ENCODE measurements at places on chromosomes 4 and X.

GRCh38 chr4:78569306-78569821 lies 17.8 kb downstream of the ANXA3 start:
- no peak for DNase-seq

DNA sequence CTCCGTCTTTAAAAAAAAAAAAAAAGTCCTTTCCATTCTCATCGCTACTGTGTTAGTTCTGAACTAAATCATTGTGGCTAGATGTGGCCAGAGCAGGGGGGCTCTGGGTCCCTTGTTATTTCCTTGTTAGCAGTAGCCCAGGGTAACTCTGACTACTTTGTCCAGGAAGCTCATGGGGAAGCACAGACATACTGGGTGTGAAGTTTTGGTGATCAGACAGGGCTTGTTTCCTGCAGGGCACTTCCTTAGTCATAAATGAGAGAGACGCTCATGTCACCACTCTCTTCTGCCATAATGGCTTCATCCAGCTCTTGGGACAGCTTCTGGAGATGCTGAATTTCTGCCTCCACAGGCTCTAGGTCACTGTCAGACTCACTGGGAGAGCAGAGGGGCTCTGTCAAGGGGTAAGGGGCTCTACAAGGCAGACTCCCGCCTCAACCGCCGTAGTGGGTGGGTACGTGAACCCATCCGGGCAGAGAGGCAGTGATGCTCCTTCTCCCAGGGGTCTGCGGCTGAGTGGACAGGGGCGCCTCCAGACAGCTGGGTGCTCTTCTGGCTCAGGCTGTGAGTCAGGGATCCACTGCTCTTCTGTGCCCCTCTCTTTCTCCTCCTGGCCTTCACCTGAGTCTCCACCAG lies 12.9 kb downstream of the STIM2 start:
- DNase-seq = no peak

- no peak for DNase-seq
These were observed 1624.0 kb upstream of the IGFBP7 start for GRCh38 chr4:58734030-58734674.

DNA sequence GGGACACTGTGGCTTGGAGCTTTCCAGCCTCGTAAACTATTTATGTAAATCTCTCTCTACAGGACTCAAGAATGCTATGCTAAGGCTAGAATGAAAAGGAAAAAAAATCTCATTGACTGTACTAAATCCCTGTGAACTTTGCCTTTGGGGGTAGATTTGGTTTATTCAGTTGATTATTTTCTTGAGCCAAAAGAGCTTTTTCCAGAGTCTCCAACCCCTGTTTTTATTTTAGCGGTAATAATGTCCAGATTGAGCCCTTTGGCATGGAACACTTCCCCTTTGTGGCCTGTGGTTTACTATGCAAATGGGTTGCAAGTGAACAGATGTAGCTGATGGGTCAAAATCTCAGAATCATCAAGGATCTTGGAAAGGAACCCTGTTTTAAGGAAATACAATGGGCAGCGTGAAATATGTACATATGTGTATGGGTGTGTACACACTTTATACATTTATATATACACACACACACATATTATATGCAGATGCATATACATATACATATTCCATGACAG lies 72.9 kb downstream of the FAM9B start:
- no peak for DNase-seq

- DNase-seq = no peak
These were observed 58.8 kb upstream of the CLNK start for GRCh38 chr4:10743357-10743756.

DNA sequence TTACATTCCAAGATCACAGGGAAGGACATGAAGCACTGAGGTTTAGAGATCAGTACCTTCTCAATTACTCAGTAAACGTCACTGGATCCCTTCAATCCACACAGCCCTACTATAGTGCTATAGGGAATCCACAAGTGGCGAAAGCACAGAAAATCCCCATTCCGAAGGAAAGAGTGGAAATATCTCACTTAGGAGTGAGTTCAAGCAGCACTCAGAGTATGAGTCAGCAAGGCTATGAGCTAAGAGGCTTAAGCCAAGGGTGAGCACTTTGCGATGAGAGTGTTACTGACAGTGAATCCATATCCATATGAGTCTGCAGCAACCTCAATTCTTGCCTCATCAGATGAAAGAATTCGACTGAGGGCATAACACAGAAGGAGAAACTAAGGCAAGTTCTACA lies 165.1 kb downstream of the VSIG4 start:
- no peak for DNase-seq

DNA sequence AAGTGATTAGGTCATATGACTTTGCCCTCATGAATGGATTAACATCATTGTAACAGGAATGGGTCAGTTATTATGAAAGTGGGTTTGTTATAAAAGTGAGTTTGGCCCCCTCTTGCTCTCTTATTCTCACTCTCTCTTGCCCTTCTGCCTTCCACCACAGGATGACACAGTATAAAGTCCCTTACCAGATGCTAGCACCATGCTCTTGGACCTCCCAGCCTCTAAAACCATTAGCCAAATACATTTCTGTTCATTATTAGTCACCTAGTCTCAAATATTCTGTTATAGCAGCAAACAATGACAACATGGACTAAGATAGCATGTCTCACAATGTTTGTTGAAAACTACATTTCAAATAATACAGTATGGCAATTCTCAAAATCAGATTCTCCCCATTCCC lies 59.7 kb downstream of the RWDD4 start:
- DNase-seq = no peak

- DNase-seq = peak; percentile 71
These were observed 47.5 kb downstream of the PKD2 start for GRCh38 chr4:88054901-88055300.

- DNase-seq = no peak
These were observed 406.0 kb downstream of the INPP4B start for GRCh38 chr4:142440093-142440492.

GRCh38 chr4:153241970-153242838 lies 38.0 kb downstream of the TRIM2 start:
- DNase-seq = no peak

DNA sequence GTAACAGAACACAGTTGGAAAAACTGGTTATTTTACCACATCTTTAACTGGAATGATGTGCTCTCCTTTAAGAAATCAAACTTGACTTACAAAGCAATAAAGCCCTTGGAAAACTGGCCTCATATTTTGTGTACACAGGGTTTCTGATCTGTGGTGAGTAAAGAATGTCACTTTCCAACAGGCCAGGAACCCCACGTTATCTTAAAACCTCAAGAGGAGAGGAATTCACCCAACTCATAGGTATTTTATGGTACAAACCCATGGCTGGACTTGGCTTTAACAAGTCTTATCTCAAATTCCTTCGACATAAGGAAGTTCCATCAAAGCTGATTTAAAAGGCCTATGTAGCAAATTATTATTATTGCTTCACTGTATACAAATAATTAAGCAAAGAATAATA lies 1735.1 kb downstream of the PCDH7 start:
- DNase-seq = no peak

DNA sequence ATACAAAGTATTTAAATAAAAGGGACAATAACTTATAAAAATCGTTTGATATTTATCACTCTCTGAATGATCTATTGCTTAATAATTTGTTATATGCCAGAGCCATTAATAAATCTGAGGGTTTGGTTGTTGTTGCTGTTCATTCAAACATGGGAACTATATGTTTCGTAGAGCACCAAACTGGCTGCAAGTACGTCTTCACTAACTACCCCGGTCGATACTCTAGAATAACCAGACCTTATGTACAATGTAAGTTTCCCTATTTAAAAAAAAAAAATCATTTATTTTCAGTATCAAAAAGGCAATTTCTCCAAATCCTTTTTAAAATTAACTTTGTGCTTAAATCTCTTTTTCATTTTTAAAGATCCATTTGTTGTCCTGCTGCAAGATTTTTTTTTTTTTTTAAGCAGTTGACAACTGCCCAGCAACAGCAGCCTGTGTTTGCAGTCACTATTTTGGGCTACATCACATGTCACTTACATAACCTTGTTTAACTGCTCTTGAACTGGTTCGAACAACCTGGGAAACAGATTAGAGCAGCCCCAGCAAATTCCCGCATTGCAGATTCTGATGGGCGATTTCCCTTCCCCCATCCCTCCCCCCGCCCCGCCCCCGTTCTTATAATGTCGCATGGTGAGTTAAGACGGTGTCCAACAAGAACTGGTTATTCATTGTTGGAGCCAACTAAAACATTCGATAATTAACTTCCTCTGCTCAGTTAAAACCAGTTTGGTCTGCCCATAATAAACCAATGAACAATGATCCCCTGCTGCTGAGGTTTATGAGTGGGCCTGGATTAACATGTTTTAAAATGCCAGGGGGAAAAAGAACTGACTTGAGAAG lies 238.9 kb downstream of the NR3C2 start:
- DNase-seq = peak; percentile 72

GRCh38 chr4:40301603-40302002 lies 33.5 kb upstream of the CHRNA9 start:
- DNase-seq = no peak

- no peak for DNase-seq
These were observed 30.9 kb upstream of the S100G start for GRCh38 chrX:16619024-16619423.

DNA sequence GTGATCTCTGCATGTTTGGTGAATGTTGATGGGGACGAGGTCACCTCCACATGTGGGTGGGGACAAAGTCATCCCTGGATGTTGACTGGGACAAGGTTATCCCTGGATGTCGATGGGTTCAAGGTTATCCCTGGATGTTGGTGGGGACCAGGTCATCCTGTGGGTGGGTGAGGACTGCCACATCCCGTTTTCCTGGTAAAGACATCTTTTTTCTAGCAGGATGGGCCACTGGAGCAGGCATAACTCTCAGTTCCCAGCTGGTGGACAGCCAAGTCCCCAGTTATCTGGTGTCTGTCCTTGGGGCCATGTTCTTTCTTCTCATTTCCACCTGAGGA lies 28.3 kb upstream of the PLCXD1 start:
- no peak for DNase-seq

- no peak for DNase-seq
These were observed 110.1 kb upstream of the MED14 start for GRCh38 chrX:40845331-40845911.

DNA sequence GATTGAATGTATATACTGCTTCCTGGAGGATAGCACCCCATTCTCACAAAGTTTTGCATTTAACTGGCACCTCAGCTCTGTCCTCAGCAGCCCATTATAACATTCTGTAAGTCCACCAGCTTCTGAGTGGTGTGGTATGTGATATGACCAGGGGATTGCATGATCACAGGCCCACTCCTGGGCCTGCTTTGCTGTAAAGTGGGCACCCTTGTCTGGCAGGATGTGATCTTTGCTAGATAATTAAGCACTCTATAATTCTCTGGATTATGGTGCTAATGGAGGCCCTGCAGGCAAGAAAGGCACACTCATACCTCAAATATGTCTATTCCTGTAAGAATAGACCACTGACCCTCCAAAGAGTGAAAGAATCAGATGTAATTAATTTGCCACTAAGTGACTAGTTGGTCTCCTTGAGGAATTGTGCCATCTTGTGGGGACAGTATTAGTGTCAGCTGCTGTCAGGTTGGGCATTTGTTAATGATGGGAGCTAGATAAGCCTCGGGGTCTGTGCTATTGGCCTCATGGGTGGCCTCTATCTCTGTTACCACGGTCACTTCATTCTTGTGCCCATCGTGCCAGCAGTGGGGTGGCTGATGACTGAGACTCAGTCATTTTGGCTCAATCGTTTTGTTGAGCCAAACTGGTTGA lies 2.2 kb upstream of the CFI start:
- DNase-seq = peak; percentile 34

DNA sequence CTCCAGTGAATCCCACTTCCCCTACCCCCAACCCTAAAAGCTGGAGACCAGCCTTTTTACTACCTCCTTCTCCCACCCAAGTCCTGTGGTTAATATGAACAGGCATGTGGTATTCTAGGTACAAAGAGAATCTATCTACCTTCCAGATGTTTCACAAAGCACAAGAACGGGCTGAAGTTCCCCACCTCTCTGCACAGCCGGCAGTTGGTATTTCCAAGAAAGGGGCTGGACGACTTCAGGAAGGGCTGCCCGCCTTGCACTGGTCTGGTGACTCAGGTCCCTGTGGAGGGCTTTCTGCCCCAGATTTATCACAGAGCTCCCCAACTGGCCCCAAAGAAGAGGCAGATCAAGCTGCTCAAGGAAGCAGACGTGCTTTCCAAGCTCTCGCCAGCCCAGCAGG lies 4.5 kb downstream of the FAM47E start:
- DNase-seq = no peak

DNA sequence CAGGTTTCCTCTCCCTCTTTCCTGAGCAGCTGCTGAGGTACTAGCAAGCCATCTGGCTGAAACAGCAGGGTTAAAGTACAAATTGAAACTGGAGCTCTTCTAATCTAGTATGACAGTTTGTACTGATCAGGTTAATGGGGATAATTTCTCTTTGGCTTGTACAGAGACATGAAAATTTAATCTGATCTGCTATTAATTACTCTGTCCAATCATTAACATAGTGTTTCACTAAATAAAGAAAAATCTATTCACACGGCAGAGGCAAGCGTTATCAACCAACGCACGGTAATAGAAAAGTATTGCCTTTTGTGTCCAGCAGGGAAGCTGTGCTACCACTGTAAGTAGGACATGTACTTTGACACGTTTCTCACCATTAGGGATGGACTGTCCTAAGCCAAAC lies 71.1 kb downstream of the IGSF1 start:
- DNase-seq = no peak

DNA sequence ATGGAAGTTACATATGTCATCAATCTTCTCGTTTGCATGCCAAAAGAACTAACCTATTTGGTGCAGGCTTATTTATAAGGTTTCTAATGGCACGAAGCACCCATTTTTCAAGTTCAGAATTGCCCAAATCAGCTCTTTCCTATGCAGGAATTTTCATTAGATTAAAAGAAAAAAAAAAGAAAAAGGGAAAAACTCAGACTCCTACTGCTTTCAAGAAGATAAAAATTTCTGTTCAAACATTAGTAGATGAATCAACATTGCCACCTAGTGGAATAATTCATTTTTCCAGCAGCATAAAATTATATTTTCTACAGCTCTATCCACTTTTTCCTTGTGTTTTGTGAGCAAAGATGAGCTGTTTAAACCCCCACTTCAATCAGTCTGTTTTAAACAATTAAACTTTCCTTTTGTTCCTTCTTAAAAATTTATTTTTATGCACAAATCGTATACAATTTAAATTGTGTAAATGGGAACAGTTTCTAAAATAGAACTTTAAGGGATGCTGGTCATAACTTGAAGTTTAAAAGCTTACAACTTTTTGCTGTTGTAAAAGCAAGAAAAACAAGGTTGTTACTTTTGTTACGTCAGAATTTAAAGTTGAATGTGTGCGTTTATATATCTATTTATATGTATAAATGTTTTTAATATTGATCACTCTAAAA lies 309.9 kb downstream of the ARAP2 start:
- DNase-seq = peak; percentile 14

DNA sequence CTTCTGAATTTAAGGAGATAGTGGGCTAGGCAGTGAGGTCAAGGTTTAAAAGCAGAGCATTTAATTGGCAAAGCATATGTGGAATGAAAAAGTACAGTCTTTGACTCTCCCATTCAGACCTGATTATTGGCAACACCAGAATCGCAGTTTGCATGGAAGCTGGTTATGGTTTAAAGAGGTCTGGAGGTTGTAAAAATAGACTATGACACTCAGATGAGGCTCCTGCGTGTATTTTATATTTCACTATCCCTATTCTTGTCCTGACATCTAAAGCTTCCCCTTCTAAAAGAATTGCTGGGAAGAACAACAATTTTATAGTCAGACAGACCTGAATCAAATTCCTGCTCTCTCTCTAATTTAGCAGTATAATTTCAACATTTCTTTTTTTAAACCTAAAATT lies 302.9 kb downstream of the PCDH7 start:
- DNase-seq = no peak
